GM19239 (cell line): ENCODE measurements at places on chromosomes 11 and 22.

DNA sequence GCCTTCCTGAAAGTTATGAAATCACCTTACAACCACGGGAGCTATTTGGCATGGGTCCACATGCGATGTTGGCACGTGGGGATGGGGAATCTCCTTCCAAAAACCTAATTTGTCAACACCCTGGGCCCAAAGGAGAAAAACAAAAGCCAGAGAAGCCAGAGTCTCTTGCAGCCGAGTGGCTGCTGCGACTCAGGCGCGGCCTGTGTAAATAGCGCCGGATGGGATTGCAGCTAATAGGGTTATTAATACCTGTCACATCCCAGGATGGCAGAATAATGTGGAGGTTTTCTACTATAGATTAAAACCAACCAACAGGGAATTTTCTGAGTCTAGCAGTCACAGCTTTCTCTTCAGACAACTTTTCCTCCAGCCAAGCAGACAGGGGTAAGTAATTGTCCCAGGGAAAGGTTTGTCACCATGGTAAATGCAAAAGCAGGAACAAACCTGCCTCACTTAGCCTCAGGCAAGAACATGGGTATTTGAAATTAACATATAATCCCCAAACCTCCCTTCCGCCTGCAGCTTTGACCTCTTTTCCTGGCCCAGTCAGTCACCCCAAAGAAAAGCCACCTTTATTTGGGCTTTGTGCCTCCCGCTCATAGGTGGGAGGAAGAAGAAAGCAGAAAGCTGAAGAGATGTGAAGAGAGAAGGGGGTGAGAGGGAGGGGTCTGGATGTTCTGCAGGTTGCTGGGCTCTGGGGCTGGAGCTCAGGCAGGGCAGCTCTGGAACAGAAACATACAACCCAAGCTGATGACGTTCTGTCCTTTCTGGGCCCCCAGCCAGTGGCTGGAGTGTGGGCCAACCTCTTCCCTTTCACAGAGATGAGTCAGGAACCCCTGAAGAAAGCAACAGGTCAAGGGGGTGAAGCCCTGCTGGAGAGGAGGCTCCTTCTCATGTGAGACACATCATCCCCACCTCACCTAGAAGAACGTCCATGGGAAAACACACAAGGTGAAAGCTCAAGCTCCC lies 376.5 kb downstream of the NXPE2 start:
- no peak for DNase-seq

DNA sequence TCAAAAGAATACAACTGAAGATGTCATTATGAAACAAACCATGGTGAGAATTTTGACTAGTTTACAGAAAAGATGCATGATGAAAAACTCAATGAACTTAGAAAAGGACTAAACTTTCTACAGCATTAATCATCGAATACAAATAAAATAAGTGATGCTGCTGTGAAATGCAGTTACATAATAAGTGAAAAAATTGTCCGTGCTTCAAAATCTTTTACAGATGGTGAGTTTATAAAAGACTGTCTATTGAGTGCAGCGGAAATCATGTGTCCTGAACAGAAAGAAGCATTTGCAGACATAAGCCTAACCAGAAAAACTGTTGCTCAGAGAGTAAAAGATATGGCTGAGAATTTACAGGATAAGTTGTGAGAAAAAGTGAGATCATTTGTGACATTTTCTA lies 33.8 kb downstream of the NEAT1 start:
- DNase-seq = no peak

- DNase-seq = no peak
Observed at GRCh38 chr11:78684377-78684776, 109.7 kb upstream of the NARS2 start.

DNA sequence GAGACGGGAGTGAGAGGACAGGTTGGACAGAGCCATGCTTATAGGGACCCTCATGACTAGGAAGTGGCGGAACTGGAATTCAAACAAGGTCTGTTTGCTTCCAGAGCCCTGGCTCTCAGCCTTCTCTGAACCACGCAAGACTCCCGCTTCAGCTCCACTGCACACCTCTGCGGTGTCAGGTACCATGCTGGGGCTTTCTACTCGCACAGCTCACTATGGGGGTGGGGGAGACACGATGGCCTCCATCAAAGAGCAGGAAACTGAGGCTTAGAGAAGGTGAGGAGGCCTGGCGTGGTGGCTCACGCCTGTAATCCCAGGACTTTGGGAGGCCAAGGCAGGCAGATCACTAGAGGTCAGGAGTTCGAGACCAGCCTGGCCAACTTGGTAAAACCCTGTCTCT lies 14.2 kb downstream of the SUN2 start:
- DNase-seq = no peak

- no peak for DNase-seq
Observed at GRCh38 chr11:116331381-116331780, 441.4 kb downstream of the BUD13 start.

DNA sequence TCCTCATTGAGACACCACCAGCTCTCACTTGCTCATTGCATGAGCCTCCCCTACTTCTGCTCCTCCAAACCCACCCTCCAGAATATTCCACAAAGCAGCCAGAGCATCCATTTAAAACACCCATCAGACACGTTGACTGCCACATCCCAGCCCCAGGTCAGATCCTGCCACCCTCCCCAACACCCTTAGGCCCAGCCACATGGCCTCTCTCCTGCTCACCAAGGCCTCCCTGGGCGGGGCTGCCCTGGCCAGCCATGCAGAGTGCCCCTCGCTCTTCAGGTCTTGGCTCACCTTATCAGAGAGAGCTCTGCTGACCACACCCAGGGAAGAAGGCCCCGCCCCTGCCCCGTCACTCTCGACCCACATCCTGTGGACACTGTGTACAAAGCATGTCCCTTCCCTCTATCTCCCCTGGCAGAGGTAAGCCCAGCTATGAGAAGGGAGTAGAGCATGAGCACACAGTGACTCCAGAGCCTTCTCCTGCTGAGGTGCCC lies 106.8 kb downstream of the MICAL3 start:
- no peak for DNase-seq

DNA sequence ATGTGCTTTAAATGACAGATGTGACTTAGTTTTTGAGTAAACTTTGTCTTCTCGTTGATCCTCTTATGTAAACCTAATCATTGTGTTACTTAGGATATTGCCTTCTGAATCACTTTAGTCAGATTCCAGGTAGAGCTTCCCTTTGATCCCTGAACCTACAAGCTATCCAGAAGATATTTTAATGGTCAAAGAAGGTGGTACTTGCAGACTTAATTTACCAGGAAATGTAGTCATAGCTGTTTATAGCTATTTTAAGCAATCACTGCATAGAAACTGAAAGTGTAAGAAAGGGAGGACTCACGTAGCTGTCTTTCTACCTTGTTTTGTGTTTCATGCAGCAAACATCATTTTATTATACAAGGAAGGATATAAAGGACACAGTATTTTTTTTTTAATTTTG lies 189.5 kb downstream of the DDX10 start:
- peak; percentile 21 for DNase-seq

- DNase-seq = no peak
Observed at GRCh38 chr11:70615036-70615875, 216.9 kb downstream of the CTTN start.

- no peak for DNase-seq
Observed at GRCh38 chr11:68469642-68470041, 9.1 kb downstream of the PPP6R3 start.

DNA sequence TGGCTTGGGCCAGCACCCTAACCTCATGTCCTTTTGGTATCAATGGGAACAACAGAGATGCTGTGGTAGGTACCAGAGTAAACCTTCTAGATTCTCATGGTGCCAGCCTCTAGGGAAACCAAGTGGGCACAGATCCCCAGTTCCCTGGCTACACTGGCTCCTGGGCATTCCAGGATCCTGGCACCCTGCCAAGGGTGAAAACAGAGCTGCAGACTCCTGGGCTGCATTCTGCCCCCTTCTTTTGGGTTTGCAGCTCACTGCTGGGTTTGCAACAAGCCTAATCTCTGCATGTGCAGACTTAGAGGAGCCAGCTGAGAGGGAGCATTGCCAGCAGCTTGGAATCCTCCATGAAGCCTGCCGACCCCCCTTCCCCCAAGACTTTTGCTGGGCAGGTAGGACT lies 30.6 kb downstream of the PRDM11 start:
- no peak for DNase-seq

DNA sequence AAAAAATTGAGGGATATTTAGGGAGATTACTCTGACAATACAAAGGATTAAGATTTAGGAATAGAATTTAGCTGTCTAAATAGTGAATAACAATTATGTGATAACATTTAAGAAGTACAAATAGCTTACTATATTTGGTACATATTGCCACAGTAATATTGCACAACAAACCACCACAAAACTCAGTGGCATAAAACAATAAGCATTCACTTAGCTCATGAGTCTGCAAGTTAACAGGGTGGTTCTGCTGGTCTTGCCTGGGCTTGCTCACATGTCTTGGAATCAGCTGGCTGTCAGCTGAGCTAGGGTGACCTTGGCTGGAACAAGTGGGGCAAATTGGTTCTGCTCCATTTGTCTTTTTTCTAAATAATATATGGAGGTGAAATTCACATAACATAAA lies 115.1 kb downstream of the DCDC1 start:
- no peak for DNase-seq
